ENCODE measurements at places on chromosomes 4 and X.

- no peak for DNase-seq
Measured at GRCh38 chr4:38040619-38041018, 80.4 kb downstream of the PTTG2 start.

GRCh38 chr4:38967260-38968095, 64.7 kb downstream of the TMEM156 start:
- DNase-seq, result no peak

GRCh38 chr4:32824336-32824735, 2104.2 kb downstream of the PCDH7 start:
- DNase-seq, result no peak

- no peak for DNase-seq
Measured at GRCh38 chrX:110941906-110942305, 146.3 kb upstream of the CHRDL1 start.

- DNase-seq, result peak; percentile 34
Measured at GRCh38 chrX:18899796-18900380, 84.0 kb downstream of the PHKA2 start.

- DNase-seq, result no peak
Measured at GRCh38 chrX:21986596-21986995, 45.5 kb upstream of the PHEX start.

- DNase-seq, result peak; percentile 25
Measured at GRCh38 chr4:71941001-71941400, 90.8 kb upstream of the NPFFR2 start.

DNA sequence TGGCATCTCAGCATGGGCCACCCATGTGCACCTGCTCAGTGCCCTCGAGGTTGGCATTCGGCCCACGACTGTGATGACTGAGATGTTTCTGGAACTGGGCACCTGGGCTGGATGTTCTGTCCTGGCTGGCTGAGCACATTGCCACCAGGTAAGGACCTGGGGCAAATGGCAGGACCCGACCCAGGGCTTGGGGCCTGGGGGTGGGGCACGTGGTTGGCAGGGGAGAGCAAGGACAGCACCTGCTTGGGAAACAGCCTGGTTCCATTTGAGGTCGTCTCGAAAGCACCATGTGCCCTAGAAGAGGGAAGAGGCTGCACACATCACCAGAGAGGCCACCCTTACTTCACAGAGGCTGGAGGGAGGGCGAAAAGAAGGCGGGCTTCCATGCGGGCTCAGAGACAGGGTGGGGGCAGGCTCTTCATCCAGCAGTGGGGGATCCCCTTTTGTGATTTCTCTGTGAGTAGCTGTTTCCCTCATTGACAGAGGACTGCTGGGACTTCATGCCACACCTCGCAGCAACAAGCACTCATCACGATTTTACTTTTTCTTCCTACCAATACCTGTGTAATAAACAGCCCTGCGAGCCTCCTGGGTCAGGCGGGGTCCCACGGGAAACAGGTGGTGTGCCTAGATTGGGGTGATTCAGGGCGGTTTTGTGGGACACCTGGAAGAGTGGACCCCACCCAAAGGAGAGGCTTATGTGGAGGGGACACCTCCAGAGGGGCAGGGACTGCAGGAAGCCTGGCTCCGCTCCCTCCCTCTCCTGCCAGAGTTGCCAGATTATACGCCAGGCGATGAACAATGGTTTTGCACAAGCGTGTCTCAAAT, 12.0 kb downstream of the TMEM187 start:
- DNase-seq, result no peak
